Stomach (tissue), 19 donors: ENCODE measurements at places on chromosomes 13 and 19. TPM values are rescaled to one million over a fixed set of nuclear protein-coding genes. Genes with fewer than 3 reads are reported as not detected.
A peak's percentile ranks its signal among the peaks of the same experiment; 100 is the strongest.

The PCDH9 gene
- 17.6 TPM for total RNA-seq

DNA sequence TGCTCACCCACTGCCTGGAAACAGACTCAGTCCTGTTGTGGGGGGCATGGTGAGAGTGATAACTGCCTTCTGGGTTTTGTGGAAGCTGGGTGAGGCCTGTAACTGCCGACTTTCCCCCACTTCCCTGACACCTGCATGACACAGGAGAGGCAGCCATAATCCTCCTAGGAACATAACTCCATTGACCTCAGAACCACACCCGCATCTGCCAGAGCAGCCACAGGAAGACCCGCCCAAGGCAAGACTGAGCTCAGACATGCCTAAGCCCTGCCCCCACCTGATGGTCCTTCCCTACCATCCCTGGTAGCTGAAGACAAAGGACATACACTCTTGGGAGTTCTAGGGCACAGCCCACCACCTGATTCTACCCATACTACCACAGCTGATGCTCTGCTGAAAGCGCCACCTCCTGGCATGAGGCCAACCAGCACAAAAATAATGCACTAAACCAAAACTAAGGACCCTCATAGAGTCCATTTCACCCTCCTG, 326.7 kb downstream of the RBM26 start:
- DNase-seq, result no peak

GRCh38 chr13:113948034-113948742, 25.7 kb downstream of the C13orf46 start:
- DNase-seq, result no peak

GRCh38 chr13:113360446-113360845, 3.5 kb downstream of the GRTP1 start:
- no peak for DNase-seq

GRCh38 chr19:16326401-16327168, 2.0 kb downstream of the KLF2 start:
- DNase-seq, result no peak

DNA sequence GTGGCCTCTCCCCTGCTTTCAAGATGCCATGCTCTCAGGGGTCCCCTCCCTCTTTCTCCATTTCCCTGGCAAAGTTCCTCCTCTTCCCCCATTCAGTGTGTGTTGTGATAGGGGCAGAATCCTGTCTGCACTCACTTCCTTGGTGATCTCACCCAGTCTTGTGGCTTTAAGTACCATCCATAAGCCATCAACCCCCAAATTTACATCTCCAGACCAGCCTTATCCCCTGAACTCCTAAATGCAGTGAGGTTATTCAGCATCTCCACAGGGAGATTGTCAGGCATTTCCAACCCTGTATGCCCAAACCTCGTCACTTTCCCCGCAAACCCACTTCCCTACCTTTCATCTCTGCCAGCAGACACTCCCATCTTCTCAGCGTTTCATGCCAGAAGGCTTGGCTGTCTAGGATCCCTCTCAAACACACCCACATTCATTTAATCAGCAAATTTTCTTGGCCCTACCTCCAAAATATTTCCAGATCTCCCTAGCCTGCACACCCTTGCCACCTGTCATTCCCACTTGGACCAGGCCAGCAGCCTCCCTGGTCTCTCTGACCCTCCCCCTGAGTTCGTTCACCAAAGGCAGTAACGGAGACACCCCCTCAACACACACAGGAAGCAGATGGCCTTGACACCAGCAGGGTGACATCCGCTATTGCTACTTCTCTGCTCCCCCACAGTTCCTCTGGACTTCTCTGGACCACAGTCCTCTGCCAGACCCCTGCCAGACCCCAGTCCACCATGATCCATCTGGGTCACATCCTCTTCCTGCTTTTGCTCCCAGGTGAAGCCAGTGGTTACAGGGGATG, at the start of gene HCST:
TSS of gene HCST (plus strand) at position 676 of the 808 bp plus-strand sequence. CDS start at position 741, 65 bp downstream.
- DNase-seq, result peak; percentile 51

GRCh38 chr19:1917146-1917545, 11.9 kb downstream of the ADAT3 start:
- no peak for DNase-seq

DNA sequence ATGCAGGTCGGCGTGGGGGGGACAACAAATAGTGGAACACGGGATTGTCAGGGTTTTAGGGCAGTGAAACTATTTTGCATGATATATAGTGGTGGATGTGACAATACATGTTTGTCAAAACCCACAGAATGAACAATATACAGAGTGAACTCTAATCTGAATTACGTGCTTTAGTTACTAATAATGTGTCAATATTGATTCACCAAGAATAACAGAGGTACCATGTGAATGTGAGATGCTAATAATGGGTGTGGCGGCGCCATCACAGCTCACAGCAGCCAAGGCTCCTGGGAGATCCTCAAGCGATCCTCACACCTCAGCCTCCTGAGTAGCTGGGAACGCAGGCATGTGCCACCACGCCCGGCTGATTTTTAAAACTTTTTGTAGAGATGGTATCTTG, 12.9 kb downstream of the ELAVL1 start:
- DNase-seq, result peak; percentile 48

GRCh38 chr19:4531562-4532165, 3.4 kb downstream of the PLIN5 start:
- DNase-seq, result no peak

GRCh38 chr13:81106348-81106747, 765.4 kb upstream of the SPRY2 start:
- DNase-seq, result peak; percentile 34

GRCh38 chr13:86758116-86758515, 913.1 kb upstream of the SLITRK5 start:
- DNase-seq, result no peak

The ZNF878 gene
- not detected for total RNA-seq

The LILRA1 gene
- not detected for total RNA-seq

The RASGRP4 gene
- not detected for total RNA-seq

The SIGLEC14 gene
- total RNA-seq, result 2.0 TPM

DNA sequence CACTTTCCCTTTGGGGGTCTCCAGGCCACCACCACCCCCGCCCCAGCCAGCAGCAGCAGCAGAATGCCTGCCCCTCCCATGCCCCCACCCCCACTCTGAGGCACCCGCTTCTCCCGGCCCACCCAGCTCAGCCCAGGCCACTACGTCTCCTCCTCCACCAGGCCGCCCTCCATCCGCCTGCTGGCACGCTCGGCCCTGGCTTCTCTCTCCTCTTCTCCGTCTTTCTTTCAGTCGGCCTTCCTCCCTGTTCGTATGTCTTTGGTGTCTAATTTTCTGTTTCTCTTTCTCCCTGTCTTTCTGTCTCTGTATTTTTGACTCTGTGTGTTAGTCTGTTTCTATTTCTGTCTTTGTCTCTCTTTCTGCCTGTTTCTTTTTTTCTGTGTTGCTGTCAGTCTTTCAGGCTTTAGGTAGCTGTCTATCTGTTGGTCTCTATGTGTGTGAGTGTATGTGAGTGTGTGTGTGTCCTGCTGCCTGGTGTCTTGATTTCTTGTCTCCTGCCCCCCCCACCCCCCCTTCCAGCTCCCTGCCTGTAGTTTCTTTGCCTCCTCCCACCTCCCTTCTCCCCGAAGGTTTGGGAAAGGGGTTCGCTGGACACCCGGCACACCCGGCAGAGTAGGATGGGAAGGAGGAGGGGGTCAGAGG, at the start of gene LGI4:
TSS of gene LGI4 (minus strand) at position 459 of the 642 bp plus-strand sequence. CDS start at position 80, 379 bp downstream.
- DNase-seq, result peak; percentile 44

DNA sequence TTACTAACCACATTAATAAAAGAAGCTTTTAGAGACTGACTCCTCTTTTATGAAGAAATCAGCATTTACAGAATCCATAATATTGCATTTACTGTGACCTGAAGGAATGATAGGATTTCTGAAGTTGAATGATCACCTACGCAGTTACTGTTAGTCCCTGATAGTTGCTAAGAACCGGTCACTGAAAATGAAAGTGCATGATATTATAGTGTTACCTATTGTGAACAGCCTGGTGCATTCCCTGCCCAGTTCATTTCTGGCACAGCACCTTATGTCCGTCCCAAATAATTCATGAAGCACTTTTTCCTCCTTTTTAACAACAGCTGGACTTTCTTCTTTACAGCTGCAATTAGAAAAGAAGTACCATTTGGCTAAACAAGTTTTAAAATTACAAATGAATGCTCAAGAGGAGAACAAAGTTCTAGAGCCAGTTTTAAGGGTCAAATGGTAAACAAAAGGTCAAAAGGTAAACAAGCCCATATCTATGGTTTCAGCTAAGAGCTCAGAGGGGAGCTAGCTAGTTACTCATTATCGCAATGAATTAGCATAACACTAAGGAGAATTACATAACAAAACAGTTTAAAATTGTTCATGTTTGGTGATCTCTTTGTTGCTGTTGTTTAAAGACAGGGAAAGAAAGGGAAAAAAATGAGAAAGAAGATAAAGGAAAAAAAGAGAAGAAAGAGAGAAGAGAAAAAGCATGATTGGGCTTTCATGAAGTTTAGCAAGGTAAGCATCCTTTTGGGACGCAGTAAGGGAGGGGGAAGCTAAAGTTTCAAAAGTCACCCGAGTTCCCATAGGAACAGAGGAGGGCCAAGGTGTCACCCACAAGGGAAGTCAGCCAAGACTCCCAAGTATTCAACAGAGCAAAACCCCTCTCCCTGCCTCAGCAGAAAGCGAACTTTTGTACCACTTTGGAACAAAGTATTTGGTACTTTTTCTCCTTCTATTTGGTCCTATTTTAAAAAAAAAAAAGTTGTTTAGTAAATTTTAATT, 50.2 kb downstream of the FLT3 start:
- no peak for DNase-seq
